ENCODE measurements at places on chromosomes 12 and 14. TPM values are rescaled to one million over a fixed set of nuclear protein-coding genes. Genes with fewer than 3 reads are reported as not detected.
A peak's percentile ranks its signal among the peaks of the same experiment; 100 is the strongest.

DNA sequence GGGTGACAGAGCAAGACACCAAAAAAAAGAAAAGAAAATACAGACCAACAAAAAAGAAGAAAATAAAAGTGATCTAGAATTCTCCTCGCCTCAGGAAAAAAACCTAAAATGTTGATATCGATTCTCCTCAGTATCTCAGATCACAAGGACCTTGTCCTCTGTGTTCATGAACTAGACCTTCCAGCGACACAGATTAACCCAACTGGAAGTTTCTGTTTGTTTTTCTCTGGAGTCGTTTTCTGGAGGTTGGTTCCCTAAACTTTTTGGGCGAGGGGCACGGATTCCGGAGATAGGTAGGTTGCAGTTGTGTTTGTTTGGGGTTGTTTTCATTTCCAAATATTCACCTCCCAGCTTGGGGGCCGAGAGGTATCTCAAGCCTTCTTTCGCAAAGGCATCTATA is 559 bp upstream of the RFC5 start:
- no peak for DNase-seq

GRCh38 chr12:109999983-110000505 is 814 bp downstream of the ANKRD13A start:
- DNase-seq: peak; percentile 57

RPAP3 gene
- 11.3 TPM for total RNA-seq

- DNase-seq: peak; percentile 35
Observed at GRCh38 chr12:95815632-95816212, 25.2 kb upstream of the NTN4 start.

GRCh38 chr12:104667139-104667538 is 210.4 kb downstream of the CHST11 start:
- DNase-seq: peak; percentile 82

GRCh38 chr14:75619548-75619947 is 41.1 kb downstream of the ERG28 start:
- DNase-seq: no peak

DNA sequence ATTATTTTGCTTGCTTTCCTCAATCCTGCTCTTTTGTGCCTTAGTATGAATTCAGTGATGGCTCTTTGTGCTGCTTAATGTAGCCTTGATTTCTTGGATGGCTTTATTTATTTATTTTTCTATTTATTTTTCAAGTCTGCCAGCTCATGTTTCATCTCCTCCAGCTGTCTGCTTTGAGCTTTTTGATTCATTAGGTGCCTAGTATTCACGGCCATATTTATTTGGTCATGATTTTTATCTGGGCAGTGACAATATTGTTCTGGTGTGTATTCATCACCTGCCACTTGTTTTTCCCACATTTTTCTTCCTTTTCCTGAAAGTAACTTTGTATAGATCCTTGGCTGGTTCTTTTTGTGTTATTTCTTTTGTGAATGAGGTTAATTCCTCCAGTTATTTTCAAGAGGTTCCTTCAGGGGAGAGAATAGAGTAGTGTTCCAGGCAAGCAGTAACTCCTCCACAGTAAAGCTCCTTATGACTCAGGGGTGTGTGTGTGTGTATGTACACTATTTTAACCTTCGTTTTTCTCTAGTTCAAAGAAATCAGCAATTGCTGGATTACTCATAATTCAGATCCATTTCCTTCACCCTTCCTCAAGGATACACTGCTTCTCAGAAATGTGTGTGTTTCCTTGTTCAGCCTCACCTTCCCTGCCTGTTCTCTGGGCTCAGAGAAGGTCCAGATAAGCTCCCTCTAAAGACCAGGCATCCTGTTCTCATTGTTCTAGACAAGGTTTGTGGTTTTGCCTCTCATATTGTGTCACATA is 51.6 kb upstream of the PMCH start:
- peak; percentile 30 for DNase-seq

DNA sequence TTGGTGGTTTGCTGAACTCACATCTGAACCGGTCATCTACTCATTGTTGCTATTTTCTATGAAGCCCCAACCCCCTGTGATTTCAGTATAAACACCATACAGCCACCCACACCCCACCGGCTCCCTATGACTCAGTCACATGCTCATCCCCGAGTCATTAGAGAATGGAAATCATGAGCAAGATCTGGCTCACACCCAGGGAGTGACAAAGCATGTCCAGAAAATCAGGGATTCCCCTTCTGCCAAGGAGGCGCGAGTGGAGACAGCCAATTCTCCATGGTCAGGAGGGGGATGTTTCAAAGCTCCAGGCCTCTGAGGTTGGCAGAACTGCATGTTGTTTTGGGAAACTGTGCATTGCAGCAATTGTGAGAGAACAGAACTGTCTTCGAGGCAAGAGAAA is 657.5 kb upstream of the TBX3 start:
- DNase-seq: peak; percentile 98

KLRG1 gene
- total RNA-seq: 1.0 TPM
